ENCODE measurements at places on chromosomes 7 and 10. TPM values are rescaled to one million over a fixed set of nuclear protein-coding genes. Genes with fewer than 3 reads are reported as not detected.

The COL28A1 gene
- total RNA-seq = 1.9 TPM

The MOGAT3 gene
- total RNA-seq = not detected

The RET gene
- 2.6 TPM for total RNA-seq

The TMEM139 gene
- not detected for total RNA-seq

The UNC5B gene
- 2.1 TPM for total RNA-seq

The PROSER2 gene
- total RNA-seq = 2.8 TPM

All from psoas muscle (tissue), 8 donors.